ENCODE measurements at places on chromosomes 11 and 22.

DNA sequence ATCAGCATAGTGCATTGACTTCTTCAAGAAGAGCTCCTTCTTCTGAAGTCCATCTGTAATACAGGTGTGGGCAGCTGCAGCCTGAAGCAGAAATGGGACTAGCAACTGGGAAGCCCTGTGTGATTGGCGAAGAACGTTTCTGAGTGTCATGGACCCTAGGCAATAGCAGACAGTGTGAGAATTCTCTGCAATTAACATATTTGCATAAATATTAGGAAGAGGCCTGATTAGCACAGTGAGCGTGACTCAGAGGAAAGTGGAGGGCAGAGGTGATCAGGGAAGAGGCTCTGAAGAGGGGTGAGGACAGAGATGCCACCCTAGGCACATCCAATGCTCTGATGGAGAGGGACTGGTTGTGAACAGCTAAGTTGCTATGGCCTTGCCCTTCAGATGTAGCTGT, 171.2 kb upstream of the ZBED5 start:
- no peak for DNase-seq

DNA sequence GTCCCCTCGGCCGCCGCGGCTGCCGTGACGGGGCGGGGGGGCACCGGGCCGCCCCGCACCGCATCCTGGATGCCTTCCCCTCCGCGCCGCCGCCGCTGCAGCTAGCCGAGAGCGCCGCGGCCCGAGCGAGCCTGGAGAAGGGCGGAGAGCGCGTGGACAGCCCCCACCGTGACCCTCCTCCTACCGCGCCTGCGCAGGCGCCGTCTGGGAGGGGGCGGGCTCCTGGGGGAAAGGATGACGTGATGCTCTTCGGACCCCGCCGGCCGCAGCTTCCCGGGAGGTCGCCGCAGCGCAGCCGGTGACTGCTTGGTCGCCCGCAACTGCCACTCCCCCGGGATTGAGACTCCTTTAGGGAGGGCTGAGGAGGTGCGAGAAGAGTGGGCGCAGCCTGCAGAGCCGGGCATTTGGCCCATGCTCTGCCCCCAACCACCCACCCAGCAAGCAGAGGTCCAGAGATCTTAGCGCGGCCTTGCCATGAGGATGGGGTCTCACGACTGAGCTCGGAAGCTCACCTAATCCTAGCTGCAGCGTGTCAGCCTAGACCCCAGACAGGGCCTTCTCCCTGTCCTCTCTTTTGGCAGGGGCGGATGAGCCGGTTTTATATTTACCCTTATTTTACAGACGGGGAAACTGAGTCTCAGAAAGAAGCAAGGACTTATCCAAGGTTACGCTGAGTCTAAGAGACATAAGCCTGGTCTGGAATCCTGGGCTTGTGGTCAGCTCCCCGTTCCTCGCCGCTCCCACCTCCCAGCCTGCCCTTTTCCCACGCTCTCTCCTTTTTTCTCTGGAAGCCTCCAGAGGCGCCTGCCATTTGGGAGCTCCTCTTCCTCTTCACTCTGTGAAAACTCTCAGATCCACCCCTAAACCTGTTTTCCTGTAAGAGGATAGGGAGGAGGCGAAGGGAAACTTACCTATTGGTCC, at the start of gene DENND5A:
DENND5A (minus strand) TSS at position 140 of the 921 bp plus-strand sequence. CDS start 281 bp downstream, outside the sequence.
- peak; percentile 53 for DNase-seq

DNA sequence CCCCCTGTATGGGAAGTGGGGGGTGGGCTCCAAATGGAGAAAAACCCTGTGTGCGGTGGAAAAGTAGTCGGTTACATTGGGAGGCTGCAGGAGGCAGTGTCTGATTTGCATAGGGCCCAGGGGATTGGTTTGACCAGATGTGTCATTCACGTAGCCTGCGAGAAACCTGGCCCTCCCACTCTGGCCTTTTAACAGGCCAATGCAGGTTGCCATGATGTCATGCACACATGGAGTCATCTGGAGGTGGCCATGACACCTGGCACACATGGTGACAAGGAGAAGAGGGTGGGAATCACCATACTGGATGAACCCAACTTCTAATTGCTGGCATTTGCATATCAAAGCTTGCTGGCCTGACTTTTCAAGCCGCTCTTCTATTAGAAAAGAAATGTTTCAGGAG, 50.6 kb downstream of the FAM181B start:
- no peak for DNase-seq

- DNase-seq = no peak
Observed at GRCh38 chr11:69497221-69497787, 15.8 kb downstream of the LINC01488 start.

GRCh38 chr11:88620568-88621130, 283.1 kb upstream of the CTSC start:
- no peak for DNase-seq

DNA sequence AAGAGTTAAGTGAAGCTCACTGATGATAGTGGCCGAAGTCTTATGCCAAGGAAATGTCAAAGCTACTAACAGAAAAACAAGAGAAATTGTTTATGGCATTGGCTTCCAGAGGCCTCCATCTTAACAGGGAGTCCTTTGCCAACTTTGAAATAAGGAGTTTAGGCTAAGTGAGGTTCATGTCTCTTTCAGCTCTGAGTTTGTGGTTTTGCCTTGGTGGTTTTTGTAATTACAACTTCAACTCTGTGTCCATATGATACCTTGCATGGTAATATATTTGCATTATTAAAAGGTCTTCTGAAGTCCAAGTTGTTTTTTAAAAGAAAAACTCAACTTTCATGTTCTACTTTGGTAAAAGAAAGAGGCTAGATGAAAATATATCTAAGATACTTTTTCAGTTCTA, 31.4 kb upstream of the ANO5 start:
- DNase-seq = no peak
